EL (cell line): ENCODE measurements at places on chromosomes 5 and 9.

GRCh38 chr9:104313396-104314110 lies 190.5 kb upstream of the OR13F1 start:
- DNase-seq = no peak

GRCh38 chr9:94210616-94211603 lies 48.2 kb upstream of the ZNF169 start:
- DNase-seq = peak; percentile 26

DNA sequence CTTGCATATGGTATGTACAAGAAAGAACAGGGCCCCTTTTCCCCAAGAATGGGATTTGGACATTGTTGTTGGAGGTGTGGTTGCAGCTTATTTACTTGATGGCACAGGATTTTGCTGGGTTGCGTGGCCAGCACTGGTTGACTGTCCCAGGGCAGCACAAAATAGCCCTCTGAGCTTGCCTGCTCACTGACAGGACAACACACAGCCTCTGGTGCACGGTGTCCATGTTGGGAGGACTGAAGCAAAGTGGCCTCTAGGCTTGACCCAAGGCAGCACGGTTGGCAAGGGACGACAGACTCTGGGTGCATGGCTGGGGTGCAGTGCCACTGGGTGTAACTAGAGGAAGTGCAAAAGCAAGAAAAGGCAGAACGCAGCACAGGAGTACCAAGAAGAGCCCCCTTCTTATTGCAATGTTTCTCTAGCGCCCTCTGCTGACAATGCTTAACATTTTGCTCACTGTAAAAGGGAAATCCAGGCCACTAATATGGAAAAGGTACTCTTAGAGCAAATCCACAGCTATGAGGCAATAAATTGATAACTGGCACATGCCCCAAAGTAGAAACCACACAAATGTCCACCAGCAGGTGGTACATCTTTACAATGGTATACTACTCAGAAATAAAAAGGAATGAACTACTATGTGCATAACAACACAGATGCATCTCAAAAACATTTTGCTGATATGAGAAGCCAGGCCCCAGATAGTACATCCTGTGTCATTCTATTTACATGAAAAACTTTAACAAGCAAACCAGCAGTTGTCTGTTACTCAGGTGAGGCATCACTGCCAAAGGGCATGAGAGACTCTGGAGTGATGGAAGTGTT lies 47.4 kb upstream of the BARX1 start:
- DNase-seq = peak; percentile 54

DNA sequence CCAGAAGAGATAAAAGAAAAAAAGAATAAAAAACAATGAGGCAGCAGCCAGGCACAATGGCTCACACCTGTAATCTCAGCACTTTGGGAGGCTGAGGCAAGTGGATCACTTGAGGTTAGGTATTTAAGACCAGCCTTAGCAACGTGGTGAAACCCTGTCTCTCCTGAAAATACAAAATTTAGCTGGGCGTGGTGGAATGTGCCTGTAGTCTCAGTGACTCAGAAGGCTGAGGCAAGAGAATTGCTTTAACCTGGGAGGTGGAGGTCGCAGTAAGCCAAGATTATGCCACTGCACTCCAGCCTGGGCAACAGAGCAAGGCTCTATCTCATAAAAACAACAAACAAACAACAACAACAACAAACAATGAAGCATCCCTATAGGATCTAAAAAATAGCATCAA lies 121.5 kb downstream of the HMHB1 start:
- DNase-seq = no peak

GRCh38 chr9:20621471-20622329 lies 599 bp downstream of the MLLT3 start:
- peak; percentile 66 for DNase-seq

DNA sequence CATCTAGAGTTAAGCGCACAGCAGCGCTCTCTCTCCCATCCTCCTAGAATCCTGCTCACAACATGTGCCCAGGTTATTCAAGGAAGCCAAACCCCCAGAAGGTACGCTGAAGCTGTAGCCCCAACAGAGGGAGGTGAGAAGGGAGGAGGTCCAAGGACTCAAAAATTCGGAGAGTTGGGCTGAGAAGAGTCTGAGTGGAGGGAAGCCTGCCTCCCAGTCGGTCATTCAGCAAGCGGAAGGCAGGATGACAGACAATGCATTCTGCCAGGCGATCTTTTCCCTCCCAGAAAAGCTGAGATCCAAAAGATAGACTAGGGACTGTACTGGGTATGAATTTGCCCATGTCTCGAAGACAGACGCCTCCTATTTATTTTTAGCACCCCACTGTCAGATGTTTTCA lies 189.2 kb downstream of the FRMD3 start:
- no peak for DNase-seq

DNA sequence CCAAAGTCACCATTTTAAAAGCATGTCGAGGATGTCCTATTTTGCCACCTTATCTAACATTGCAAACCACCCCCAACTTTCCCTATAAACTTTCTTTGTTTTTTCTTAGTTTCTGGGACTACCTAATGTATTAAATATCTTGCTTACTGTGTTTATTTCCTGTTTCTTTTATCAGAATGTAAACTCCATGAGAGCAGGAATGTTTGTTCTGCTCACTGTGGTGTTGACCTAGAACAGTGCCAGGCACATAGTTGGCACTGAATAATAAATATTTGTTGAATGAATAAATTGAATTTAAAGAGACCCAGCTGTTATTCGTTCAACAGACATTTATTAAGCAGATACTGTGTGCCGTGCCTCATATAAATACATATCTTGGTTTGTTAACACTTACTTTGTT lies 35.2 kb downstream of the MACIR start:
- DNase-seq = no peak

DNA sequence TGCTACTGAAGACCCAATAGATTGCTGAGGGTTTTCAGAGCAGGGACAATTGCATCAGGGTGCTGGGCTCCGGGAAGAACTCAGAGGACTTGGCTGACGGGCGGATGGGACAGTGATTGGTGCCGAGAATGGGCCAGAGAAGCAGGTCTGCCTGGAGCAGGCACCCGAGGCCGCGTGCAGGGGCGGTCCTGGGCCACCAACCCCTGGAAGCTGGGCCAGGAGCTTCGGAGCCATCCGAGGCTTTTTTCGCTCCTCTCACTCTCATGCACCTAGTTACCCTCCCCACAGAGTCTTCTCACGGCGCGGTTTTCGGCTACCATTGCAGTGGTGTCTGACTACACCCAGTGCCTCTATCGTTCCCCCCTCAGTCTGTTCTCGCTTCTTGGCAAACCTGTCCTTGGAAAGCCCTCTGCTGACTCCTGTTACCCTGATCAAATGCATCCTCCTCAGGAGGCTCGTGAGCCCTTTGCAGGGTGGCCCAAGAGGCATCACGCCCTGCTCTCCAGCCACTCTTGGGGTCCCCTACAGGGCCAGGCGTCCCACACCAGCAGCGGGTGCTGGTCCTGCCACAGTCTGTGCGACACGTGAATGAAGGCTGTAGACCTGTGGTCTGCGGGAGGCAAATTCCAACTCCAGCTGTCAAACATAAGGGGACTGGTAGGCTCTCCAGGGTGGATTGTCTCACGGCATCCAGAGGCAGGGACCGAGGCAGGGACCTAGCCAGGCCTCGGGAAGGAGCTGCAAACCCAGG lies 1.2 kb upstream of the CLPTM1L start:
- no peak for DNase-seq

DNA sequence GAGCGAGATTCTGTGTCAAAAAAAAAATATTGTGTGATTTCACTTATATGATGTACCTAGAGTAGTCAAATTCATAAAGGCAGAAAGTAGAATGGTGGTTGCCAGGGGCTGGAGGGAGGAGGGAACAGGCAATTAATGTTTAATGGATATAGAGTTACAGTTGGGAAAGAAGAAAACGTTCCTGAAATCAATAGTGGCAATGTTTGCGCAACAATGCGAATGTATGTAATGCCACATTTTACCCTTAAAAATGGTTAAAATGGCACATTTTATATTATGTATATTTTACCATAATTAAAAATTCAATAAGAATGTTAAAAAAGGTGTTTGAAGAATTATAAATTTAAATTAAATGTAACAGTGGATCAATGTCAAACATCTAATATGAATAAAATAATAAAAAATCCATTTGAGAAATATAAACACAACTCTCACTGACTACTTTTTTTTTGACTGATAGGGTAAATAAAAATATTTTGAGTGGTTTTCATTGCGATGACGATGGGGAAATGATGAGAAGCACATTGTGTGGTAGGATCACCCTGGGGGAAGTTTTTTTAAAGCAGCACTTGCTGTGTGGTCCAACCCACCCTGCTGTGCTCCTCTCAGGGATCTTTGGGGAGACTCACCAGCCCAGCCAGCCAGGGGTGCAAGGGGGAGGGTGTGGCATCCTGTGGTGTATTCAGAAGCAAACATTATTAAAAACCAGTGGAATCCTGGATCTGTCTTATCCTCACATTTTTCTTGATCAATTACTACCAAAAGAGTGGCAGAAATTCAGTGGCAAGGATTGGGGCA lies 4.3 kb downstream of the FYB1 start:
- no peak for DNase-seq

DNA sequence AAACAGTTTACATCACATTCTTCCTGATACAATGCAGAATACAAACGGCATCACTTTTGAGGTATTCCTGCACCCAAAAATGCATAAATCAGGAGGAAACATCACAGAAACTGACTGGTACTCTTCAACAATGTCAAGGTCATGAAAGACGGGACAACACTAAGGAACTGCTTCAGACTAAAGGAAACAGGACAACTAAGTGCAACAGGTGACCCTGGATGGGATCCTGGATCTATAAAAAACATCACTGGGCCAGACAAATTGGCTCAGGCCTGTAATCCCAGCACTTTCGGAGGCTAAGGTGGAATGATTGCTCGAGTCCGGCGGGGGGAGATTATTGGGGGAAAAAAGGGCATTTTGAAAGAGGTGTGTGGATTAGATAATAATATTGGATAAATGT lies 22.6 kb downstream of the BTNL9 start:
- DNase-seq = no peak

GRCh38 chr5:72234265-72234700 lies 85.8 kb downstream of the MRPS27 start:
- DNase-seq = peak; percentile 73

GRCh38 chr5:179870403-179870903 lies 11.8 kb upstream of the MRNIP start:
- DNase-seq = peak; percentile 32

GRCh38 chr9:18569941-18570630 lies 96.1 kb downstream of the ADAMTSL1 start:
- DNase-seq = peak; percentile 10
